ENCODE measurements at places on chromosomes 12 and 14. TPM values are rescaled to one million over a fixed set of nuclear protein-coding genes. Genes with fewer than 3 reads are reported as not detected.
A peak's percentile ranks its signal among the peaks of the same experiment; 100 is the strongest.

Gene TOGARAM1
- total RNA-seq: 32.0 TPM

Gene PLEKHD1
- total RNA-seq: 0.14 TPM

Gene ESR2
- 0.71 TPM for total RNA-seq

Gene SERPINA1
- total RNA-seq: 22.4 TPM

Gene SRRM4
- total RNA-seq: 0.21 TPM

GRCh38 chr14:59926534-59926933 is 6.6 kb downstream of the LRRC9 start:
- no peak overlapping the region for H3K4me3 ChIP-seq
- H3K27me3 ChIP-seq: no peaks in the 10 kb centered on the region
- H3K4me1 ChIP-seq: no peaks in the 10 kb centered on the region
- no peaks in the 10 kb centered on the region for H3K36me3 ChIP-seq
- DNase-seq: no peak

GRCh38 chr12:115697340-115697739 is 580.2 kb downstream of the MED13L start:
- H3K4me1 ChIP-seq: no peaks in the 10 kb centered on the region
- H3K4me3 ChIP-seq: no peak overlapping the region
- no peaks in the 10 kb centered on the region for H3K27me3 ChIP-seq
- no peak overlapping the region for H3K27ac ChIP-seq
- H3K36me3 ChIP-seq: no peaks in the 10 kb centered on the region
- DNase-seq: no peak

DNA sequence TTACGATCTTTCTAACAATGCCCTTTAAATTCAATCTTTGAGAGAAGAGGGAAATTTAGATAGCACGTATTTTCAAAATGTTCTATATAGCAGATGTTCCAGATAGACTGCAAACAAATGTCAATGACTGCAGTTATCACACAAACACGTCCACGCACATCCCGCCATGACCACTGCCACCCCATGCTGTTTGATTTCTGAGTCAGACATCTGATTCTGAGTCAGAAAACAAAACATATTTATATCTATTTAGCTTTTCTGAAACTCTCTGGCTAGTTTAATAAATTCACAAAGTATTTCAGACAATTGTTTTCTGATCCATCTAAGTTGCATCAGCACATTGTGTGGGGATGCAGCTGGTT is 105.9 kb upstream of the BCAT1 start:
- no peak overlapping the region for H3K27ac ChIP-seq
- H3K36me3 ChIP-seq: no peaks in the 10 kb centered on the region
- no peaks in the 10 kb centered on the region for H3K4me1 ChIP-seq
- DNase-seq: no peak
- H3K4me3 ChIP-seq: peak overlapping the region; percentile 36

- no peak overlapping the region for H3K4me3 ChIP-seq
- H3K36me3 ChIP-seq: no peaks in the 10 kb centered on the region
- no peak for DNase-seq
- peaks cover 6% of the 10 kb centered on the region for H3K4me1 ChIP-seq
- H3K27me3 ChIP-seq: no peaks in the 10 kb centered on the region
- no peak overlapping the region for H3K27ac ChIP-seq
These were observed 16.5 kb upstream of the DYRK2 start for GRCh38 chr12:67632005-67632404.

GRCh38 chr12:4539167-4539870 is 629 bp downstream of the RAD51AP1 start:
- peak overlapping the region; percentile 96 for H3K27ac ChIP-seq

- no peak overlapping the region for H3K27ac ChIP-seq
- H3K4me3 ChIP-seq: no peak overlapping the region
- no peaks in the 10 kb centered on the region for H3K36me3 ChIP-seq
- no peak for DNase-seq
- H3K4me1 ChIP-seq: peaks cover under 1% of the 10 kb centered on the region
These were observed 4.8 kb upstream of the AMN start for GRCh38 chr14:102917469-102918211.
